ENCODE measurements at places on chromosomes 3 and 15. TPM values are rescaled to one million over a fixed set of nuclear protein-coding genes. Genes with fewer than 3 reads are reported as not detected.
A peak's percentile ranks its signal among the peaks of the same experiment; 100 is the strongest.

GUCA1C gene
- total RNA-seq, result not detected

GRCh38 chr3:42376344-42376798 lies 34.0 kb downstream of the LYZL4 start:
- H3K27me3 ChIP-seq, result no peaks in the 10 kb centered on the region
- no peak overlapping the region for H3K27ac ChIP-seq
- no peaks in the 10 kb centered on the region for H3K4me1 ChIP-seq
- H3K4me3 ChIP-seq, result no peak overlapping the region
- no peaks in the 10 kb centered on the region for H3K36me3 ChIP-seq
- peak; percentile 76 for DNase-seq

- H3K27me3 ChIP-seq, result peaks cover 30% of the 10 kb centered on the region
- no peak for DNase-seq
- H3K4me1 ChIP-seq, result peaks cover 5% of the 10 kb centered on the region
- no peaks in the 10 kb centered on the region for H3K36me3 ChIP-seq
- H3K27ac ChIP-seq, result no peak overlapping the region
- peak overlapping the region; percentile 23 for H3K4me3 ChIP-seq
Measured at GRCh38 chr15:75801859-75802593, 41.2 kb upstream of the UBE2Q2 start.

GRCh38 chr3:117018655-117019054 lies 309.1 kb downstream of the TUSC7 start:
- H3K27ac ChIP-seq, result no peak overlapping the region
- no peaks in the 10 kb centered on the region for H3K4me1 ChIP-seq
- no peaks in the 10 kb centered on the region for H3K36me3 ChIP-seq
- 0 out of 2 replicates have a peak, but pooled peaks cover 3% of the 10 kb centered on the region for H3K27me3 ChIP-seq
- no peak for DNase-seq

DNA sequence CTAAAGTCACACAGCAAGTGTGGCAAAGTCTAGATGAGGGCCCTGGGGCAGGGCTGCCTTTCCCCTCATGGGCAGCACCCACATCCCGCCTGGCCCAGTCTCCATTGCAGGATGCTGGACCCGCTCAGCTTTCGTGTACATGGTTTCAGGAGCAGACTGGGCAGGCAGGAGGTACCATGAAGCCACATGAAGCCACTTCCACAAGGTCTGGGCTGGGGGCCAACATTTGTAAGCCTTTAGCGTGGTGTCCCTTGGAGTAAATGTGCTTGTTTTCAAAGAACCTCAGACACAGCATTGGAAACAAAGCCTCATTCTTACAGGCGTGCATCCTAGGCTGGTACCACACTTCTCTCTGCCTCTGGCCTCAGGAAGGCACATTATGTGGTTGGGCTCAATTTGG lies 34.5 kb downstream of the UMPS start:
- peaks cover 5% of the 10 kb centered on the region for H3K36me3 ChIP-seq
- no peak overlapping the region for H3K4me3 ChIP-seq
- H3K4me1 ChIP-seq, result peaks cover 13% of the 10 kb centered on the region
- no peak overlapping the region for H3K27ac ChIP-seq
- DNase-seq, result no peak

- H3K27ac ChIP-seq, result no peak overlapping the region
- H3K27me3 ChIP-seq, result no peaks in the 10 kb centered on the region
- no peak overlapping the region for H3K4me3 ChIP-seq
- H3K4me1 ChIP-seq, result no peaks in the 10 kb centered on the region
- no peak for DNase-seq
- H3K36me3 ChIP-seq, result no peaks in the 10 kb centered on the region
Measured at GRCh38 chr3:56916716-56917360, 115.1 kb upstream of the ARHGEF3 start.

DNA sequence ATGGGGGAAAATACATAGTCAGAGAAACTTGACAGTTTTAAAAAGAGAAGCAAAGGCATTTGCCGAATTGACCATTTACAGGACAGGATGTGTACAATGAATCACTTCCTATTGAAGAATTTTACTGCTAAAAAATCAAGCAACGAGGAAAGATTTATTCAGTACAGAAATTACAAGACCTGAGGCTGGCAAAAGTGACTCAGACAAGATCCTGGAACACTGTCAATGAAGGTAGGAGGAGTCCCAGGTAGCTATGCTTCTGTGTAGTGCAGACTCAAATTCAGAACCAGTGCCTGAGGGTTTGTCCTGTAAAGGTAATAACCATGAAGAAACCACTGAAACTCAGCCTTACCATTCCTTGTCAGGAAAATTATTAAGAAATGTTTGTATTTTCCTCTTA lies 120.9 kb downstream of the ZMAT3 start:
- H3K4me1 ChIP-seq, result no peaks in the 10 kb centered on the region
- no peak for DNase-seq
- no peaks in the 10 kb centered on the region for H3K27me3 ChIP-seq
- H3K36me3 ChIP-seq, result no peaks in the 10 kb centered on the region
- no peak overlapping the region for H3K27ac ChIP-seq
- H3K4me3 ChIP-seq, result no peak overlapping the region
